Activated CD4-positive, alpha-beta memory T cell treated with anti-CD3 and anti-CD28 coated beads, Interleukin-2, amount 10 ng/mL, durations not matched to agents 7 days and 5 days (primary cell): ENCODE measurements at places on chromosomes 7 and 10. TPM values are rescaled to one million over a fixed set of nuclear protein-coding genes. Genes with fewer than 3 reads are reported as not detected.

SLC18A3 gene
- total RNA-seq = not detected

AFAP1L2 gene
- total RNA-seq = 1.5 TPM

CD36 gene
- not detected for total RNA-seq

NEURL1 gene
- total RNA-seq = 0.98 TPM

ANXA8L1 gene
- 0.45 TPM for total RNA-seq

SCART1 gene
- 15.3 TPM for total RNA-seq

FGL2 gene
- 4.1 TPM for total RNA-seq

DNA sequence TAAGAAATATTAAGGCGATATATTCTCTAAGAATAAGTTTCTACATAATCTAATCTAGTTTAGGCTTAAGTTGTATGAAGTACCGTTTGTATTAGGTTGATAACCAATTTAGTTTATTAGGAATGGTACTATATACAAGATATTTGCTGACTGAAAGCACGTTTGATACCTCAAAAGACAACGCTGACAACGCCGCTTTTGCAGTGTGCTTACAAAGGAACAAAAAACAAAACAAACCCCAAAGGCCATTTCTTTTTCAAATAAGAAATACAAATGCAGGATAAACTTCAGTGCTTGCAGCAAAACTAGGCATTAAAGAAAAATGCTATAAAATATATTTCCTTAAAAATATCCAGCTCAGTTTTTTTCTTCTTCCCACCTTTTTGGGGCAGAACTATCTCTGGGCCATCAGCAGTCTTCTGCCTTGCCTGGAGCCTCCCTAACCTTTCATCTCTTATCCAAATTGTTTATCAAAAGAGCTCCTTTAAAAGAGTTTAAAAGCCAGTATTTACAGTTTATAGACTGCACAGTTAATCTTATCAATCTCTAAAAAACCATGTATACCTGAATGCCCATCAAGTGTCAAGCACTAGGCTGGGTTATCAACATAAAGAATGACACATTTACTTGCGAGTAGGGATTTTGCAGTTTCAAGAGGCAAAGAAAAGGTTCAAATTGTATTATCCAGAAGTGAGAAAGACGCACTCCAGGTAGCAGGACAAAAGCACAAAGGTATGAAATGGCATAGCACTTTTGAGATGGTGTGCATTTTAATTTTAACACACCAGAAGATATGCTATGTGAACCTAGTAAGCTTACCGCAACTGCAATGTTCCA lies 4.1 kb upstream of the KMT2E start:
- DNase-seq = no peak

GRCh38 chr10:80518807-80519360 lies 18.8 kb upstream of the SH2D4B start:
- DNase-seq = no peak

- no peak for DNase-seq
Observed at GRCh38 chr10:34200355-34200901, 614.7 kb downstream of the PARD3 start.

DNA sequence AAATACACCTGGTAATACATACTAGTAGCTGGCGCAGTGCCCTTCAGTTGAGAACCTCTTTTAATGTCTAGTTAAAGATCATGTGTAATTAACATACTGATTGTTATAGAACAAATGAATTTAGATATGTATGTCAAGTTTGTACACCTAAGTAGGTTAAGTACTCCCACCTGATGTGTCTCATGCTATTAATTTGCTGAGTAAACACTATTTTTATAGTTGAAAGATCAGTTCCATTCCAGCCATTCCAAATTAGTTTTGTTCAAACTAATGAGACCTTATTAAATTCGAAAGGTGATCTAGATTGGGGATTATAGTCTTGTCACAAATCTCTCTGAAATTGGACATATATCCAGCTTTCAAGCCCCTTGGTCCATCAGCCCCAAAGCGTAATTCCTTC lies 710.0 kb downstream of the LRMDA start:
- DNase-seq = no peak

GRCh38 chr7:37495574-37496184 lies 47.0 kb upstream of the ELMO1 start:
- no peak for DNase-seq

DNA sequence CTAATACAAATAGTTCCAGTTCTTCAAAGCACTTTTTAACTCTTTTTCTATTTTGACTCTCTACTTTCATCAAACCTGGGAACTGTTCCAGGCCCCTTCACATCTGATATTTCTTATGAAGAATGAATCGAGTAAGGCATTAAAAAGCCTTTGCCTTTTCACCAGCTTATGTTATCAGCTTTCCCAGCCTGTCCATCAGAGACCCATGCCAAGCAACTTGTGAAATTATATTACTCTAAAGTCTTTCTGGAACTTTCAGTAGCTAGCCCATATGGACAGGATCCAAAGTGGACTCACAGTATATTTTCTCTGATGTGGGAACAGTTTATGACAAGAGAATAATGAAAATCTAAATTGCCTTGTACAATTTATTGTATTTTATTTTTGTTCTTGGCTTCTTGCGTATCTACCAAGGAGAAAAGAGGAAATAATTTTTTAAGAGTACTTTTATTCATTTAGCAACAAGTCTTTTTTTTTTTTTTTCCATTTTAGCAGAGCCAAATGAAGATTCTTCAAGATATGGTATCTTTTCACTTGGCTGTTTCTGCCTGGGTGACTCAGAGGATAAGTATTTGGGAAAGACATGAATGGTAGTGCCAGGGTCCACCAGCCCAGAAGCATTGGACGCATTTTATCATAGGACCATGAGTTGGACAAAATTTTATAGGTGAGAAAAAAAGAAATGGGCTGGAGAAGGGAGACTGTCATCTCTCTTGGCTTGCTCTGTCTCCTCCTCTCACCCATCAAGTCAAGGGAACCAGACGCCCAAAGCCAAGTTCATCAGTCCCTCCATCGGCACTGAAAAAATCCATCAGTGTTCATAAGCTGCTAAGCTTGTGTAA lies 195.8 kb upstream of the NEBL start:
- no peak for DNase-seq

- no peak for DNase-seq
Observed at GRCh38 chr7:54699715-54700114, 59.3 kb downstream of the SEC61G start.

- no peak for DNase-seq
Observed at GRCh38 chr10:24455447-24455846, 246.5 kb downstream of the KIAA1217 start.

DNA sequence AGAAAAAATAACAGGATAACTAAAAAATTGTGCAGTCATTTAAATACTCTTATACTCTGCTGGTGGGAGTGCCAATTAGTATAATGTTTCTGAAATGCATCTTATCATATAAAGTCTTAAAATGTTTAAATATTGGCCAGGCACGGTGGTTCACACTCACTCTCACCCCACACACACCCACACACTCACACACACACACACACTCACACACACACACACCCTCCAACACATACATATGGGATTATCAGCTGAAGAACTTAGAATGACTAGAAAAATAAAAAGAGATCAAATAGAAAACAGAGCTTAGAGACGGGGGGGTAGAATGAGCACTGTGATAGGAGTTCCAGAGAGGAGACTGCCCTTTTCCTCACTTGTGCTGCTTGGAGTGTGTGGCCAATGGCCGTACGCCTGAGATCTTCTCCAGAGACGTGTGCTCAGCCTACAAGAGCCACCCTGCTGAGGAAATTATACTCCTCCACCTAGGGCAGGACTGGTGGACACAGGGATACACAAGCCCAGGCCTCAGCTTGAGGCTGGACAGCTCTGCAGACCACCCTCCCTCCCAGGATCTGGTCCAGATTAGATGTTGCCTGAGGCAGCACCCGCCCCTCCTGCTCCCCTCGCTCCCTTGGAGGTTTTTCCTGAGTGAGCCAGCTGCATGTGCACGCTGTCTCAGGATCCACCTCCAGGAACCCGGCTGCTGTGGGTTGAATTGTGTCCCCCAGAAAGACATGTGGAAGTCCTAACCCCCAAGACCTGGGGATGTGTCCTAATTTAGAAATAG lies 26.5 kb upstream of the PRKAG2 start:
- DNase-seq = no peak

DNA sequence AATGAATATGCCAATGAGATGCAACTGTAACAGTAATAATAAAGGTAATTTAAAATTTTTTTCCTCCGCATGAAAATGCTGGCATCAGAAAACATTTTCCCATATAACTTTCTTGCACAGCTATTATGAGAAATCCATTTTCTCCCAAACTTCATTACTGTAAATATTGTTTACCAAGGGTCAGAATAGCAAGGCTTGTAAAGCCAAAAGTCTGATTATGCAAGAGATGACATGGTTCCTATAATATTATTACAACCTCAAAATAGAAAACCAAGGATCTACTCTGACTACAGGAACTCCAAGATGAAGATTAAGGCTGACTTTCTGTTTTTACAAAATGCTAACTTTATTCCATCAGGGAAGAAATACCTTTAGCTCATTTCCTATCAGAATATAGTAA lies 162.7 kb upstream of the CDK1 start:
- DNase-seq = no peak

DNA sequence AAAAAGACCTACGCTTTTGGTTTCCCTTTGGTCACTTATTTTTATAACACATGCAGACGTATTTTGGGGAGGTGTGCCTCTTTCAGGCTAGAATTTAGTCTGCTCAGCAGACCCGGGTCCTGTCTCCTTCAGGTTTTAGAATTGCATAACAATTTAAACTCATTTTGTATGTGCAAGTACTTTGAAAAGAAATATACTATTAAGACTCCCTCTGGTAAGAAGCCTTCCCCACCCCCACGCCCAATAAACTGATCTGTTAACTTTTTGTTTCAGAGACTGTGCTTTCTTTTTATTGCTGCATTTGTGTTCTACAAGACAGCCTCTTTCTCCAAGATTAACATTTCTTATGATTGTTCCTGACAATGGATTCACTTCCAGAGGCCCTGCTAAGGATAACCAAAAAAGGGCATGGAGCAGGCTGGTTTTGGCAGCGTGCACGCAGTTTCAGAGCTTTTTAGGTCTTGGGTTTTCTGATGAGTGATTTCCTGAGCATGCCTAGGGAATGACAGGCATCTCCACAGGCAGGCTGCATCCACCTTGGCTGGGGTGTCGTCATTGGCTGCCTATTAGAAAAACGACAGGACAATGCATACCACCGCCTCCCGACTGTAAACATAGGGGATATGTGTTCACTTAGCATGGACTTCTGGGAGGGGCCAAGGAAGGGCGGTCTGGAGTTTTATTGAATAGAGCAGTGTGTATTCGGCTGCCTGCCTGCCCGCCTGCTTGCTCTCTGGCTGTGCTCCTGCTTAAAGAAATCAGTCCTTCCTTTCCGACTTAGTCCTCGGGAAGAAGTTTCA lies at the start of gene CALD1:
Gene CALD1 (plus strand): TSS at position 694 of the 800 bp plus-strand sequence. CDS start 88,100 bp downstream, outside the sequence.
- no peak for DNase-seq
